ENCODE measurements at places on chromosomes 5 and 9.

GRCh38 chr9:115594557-115594956, 476.6 kb upstream of the TNC start:
- no peak overlapping the region for H3K4me3 ChIP-seq
- H3K36me3 ChIP-seq = no peaks in the 10 kb centered on the region
- no peak overlapping the region for H3K27ac ChIP-seq
- no peaks in the 10 kb centered on the region for H3K4me1 ChIP-seq
- DNase-seq = no peak
- H3K27me3 ChIP-seq = peaks cover 18% of the 10 kb centered on the region

- no peak overlapping the region for H3K4me3 ChIP-seq
- DNase-seq = no peak
- H3K27me3 ChIP-seq = peaks cover 9% of the 10 kb centered on the region
- H3K4me1 ChIP-seq = no peaks in the 10 kb centered on the region
These were observed 8.4 kb upstream of the ZNF354C start for GRCh38 chr5:179051784-179052183.

DNA sequence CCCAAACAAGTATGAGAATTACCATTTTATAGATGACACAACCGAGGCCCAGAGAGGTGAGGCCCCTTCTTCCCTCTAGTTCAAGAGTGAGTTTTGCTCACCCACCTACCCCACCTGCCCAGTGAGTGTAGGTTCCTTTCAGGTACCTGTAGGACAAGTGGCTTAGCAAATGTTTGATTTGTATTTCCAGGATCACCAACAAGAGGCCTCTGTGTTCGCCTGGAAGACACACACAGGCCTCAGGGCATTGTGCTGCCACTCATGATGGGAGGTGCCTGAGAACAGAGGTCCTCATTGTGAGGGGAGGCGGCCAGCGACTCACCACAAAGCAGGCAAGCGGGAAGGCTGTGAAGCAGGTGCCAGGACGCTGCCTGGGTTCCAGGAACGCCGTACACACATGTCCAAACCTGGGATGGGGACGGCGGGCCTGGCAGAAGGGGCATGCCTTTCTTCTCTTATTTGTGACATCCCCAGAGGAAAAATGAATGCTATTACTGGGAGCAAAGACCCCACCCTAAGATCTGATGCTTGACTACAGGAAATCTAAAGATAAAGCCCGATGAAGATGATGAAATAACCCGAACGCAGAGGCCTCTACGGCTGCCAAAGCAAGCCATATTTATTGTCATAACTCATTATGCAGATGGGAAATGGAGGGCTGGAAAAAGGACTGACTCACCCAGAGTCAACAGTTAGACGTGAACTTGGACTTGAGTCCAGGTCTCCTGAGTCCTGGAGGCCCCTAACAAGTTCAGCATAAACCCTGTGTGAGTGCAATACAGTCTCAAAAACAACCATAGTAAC, 60.2 kb upstream of the SLC25A51 start:
- peaks cover 6% of the 10 kb centered on the region for H3K4me1 ChIP-seq
- H3K27me3 ChIP-seq = peaks cover 7% of the 10 kb centered on the region
- no peak for DNase-seq
- H3K27ac ChIP-seq = peak overlapping the region; percentile 15
- H3K36me3 ChIP-seq = peaks cover 2% of the 10 kb centered on the region
- H3K4me3 ChIP-seq = no peak overlapping the region

DNA sequence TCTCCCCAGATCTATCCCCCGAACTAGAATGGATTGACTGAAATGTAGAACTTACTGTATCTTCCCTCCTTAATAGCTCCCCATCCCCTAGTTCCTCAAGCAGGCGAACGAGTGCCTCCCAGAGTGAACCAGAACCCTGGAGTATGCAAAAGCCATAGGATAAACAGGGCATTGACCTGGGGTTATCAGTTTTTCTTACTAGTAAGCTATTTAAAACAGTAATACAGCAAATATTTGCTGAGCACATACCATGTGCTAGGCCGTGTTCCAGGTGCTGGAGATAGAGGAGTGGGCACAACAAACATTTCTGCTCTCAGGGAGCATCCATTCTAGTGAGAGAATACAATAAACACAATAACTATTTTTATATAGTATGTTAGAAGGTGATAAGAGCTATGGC, 1.8 kb downstream of the SKP2 start:
- H3K27ac ChIP-seq = no peak overlapping the region
- H3K4me3 ChIP-seq = peak overlapping the region; percentile 33
- no peak for DNase-seq
- H3K27me3 ChIP-seq = no peaks in the 10 kb centered on the region
- H3K4me1 ChIP-seq = peaks cover 31% of the 10 kb centered on the region

DNA sequence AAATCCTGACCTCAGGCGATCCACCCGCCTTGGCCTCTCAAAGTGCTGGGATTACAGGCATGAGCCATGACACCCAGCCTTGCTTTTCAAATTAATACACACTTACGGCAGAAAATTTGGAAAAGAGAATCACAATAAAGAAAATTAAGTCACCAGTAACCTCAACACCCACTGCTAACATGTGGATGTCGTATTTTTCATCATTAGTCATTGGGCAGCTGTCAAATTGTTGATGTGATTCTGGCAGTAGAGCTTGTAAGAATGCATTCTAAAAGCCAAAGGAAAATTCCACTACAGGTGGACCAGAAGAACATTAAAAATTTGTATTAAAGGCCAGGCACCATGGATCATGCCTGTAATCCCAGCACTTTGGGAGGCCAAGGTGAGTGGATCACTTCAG, 237.3 kb upstream of the TUT7 start:
- H3K27me3 ChIP-seq = no peaks in the 10 kb centered on the region
- H3K4me3 ChIP-seq = no peak overlapping the region
- no peak overlapping the region for H3K27ac ChIP-seq
- H3K36me3 ChIP-seq = no peaks in the 10 kb centered on the region
- DNase-seq = no peak

DNA sequence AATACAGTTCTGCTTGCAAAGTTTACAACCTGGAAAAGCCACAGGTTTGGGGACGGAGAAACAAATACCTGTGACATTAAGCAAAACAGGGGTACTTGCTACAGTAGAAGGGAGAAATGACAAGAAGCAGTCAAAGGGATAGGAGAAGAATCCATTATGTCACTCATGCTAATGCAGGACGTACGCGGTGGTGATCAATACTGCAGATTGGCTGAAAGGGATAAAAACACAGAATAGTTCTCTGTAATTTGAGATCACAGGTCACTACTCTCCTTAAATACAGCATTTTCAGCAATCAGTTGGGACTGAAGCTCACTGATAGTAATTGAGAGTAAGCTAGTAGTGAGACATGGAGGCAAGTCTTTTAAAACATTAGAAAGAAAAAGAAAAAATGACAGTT, 130.3 kb upstream of the MTAP start:
- no peak for DNase-seq
- no peak overlapping the region for H3K27ac ChIP-seq
- peaks cover 13% of the 10 kb centered on the region for H3K27me3 ChIP-seq

DNA sequence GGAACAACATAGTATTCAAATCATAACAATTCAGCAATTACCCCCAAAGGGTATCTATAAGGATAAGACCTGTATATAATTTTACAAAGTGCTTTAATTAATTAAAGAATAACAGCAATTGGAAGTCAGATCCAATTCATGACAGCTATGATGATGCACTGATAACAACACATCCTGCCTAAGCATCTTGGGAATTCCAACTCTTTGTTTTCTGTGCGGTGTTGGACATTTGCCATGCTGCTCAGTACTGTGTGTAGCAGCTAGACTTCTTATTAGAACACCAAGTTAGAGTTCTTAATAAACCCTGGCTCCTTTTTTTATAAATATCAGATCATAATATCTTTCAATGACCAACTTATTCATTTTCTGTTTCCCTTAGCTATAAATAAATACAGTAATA, 209.0 kb downstream of the SEC61B start:
- peaks cover 38% of the 10 kb centered on the region for H3K4me1 ChIP-seq

DNA sequence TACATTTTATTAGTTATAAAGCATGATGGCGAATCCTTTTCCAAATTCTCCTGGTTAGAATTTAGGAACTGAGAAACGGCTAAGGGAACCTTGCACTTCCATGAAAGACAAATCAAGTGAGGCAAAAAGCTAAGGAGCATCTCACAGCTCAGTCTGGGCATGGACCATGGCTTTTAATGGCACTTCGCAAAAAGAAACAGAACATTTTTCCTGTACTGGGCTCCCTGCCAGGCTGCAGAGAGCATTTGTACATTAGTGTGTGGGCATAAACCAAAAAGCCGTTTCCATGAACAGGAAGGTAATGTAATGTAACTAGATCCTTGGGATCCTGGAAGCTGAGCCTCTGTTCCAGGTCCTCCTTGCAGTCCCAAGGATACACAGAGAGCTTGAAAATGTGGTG, 354.2 kb downstream of the MRPS30 start:
- no peaks in the 10 kb centered on the region for H3K27me3 ChIP-seq
- H3K4me1 ChIP-seq = no peaks in the 10 kb centered on the region
- H3K36me3 ChIP-seq = no peaks in the 10 kb centered on the region
- no peak overlapping the region for H3K4me3 ChIP-seq

DNA sequence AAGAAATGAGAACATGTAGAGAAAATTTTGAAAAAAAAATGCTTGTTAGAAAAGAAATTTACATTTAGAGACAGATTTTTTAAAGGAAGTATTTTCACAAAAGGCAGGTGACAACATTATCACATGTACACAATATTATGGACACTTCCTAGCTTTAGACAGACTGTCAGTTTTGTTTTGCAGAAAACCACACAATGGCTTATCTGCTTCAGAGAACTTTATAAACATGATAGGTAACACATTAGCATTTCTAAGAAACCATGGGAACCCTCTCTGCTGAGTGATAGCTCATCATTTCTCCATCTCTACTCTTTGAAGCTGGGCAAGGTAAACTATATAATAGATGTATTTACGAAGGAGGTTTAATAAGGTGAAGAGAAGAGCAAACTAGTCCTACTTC, 25.6 kb downstream of the POU5F2 start:
- no peak overlapping the region for H3K27ac ChIP-seq
- DNase-seq = no peak
- H3K27me3 ChIP-seq = no peaks in the 10 kb centered on the region
- H3K36me3 ChIP-seq = peaks cover 23% of the 10 kb centered on the region
- no peak overlapping the region for H3K4me3 ChIP-seq

GRCh38 chr9:85331626-85332025, 410.1 kb downstream of the AGTPBP1 start:
- peaks cover 5% of the 10 kb centered on the region for H3K27me3 ChIP-seq
- no peak overlapping the region for H3K27ac ChIP-seq
- H3K4me1 ChIP-seq = no peaks in the 10 kb centered on the region
- no peak overlapping the region for H3K4me3 ChIP-seq
- no peak for DNase-seq

DNA sequence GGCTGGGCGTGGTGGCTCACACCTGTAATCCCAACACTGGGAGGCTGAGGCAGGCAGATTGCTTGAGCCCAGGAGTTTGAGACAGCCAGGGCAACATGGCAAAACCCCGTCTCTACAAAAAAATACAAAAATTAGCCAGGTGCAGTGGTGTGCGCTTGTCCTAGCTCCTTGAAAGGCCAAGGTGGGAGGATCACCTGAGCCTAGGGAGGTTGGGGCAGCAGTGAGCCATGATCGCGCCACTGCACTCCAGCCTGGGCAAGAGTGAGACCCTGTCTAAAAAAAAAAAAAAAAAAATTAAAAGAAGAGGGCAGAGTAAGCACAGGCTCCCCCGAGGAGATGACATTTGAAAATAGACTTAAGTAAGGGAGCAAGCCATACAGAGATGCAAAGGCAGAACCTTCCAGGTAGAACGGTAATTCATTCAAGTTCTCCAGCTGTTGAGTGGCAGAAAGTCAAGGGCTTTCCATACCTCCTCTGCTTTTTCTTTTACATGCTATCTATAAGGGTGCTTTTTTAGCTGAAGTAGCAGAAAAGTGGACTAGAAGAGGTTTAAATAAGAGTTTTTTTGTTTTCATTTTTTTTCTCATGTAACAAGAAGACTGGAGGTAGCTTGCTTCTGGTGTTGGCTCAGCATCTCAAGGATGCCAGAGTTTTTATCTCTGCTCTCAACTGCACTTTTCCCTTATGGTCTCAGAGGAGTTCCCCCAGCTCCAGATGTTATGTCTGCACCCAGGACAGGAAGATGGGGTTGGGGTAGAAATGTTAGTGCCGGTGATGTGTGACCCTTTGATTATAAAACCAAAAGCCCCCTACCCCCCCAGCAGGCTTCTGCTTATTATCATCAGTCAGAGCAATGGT, 40.8 kb downstream of the ERGIC1 start:
- H3K4me3 ChIP-seq = no peak overlapping the region
- DNase-seq = no peak
- peaks cover 32% of the 10 kb centered on the region for H3K4me1 ChIP-seq
- H3K36me3 ChIP-seq = peaks cover 15% of the 10 kb centered on the region
- H3K27me3 ChIP-seq = no peaks in the 10 kb centered on the region
- H3K27ac ChIP-seq = no peak overlapping the region

- no peak for DNase-seq
- H3K4me3 ChIP-seq = no peak overlapping the region
- H3K4me1 ChIP-seq = peaks cover 50% of the 10 kb centered on the region
- peaks cover 24% of the 10 kb centered on the region for H3K36me3 ChIP-seq
These were observed 101.9 kb downstream of the NLN start for GRCh38 chr5:65823845-65824445.

- peaks cover 22% of the 10 kb centered on the region for H3K27me3 ChIP-seq
- no peaks in the 10 kb centered on the region for H3K36me3 ChIP-seq
- DNase-seq = no peak
- no peak overlapping the region for H3K27ac ChIP-seq
- peaks cover 2% of the 10 kb centered on the region for H3K4me1 ChIP-seq
These were observed 325.4 kb downstream of the RFX3 start for GRCh38 chr9:3200331-3200774.

GRCh38 chr9:37976714-37977477, 73.0 kb upstream of the SLC25A51 start:
- no peaks in the 10 kb centered on the region for H3K36me3 ChIP-seq
- no peak overlapping the region for H3K27ac ChIP-seq
- H3K4me3 ChIP-seq = no peak overlapping the region
- no peak for DNase-seq
- peaks cover 7% of the 10 kb centered on the region for H3K4me1 ChIP-seq

DNA sequence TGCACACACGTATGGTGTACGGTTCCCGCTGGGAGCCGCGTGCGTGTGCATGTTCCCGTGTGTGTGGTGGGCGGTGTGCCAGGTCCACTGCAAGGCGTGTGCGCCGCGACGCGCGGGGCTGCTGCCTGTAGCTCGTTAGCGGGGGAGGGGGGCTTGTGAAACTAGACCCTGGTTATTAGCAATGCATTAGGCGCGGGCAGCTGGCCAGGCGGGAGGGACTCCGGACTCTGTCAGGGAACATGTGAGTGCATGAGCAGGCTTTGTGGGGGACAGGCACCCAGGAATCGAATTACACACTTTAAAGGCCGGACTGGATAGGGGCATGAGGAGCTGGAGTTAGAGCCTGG, 32.2 kb upstream of the ENHO start:
- H3K4me3 ChIP-seq = no peak overlapping the region
- H3K27me3 ChIP-seq = peaks cover 48% of the 10 kb centered on the region
- H3K27ac ChIP-seq = no peak overlapping the region
- DNase-seq = no peak
- peaks cover 6% of the 10 kb centered on the region for H3K4me1 ChIP-seq

DNA sequence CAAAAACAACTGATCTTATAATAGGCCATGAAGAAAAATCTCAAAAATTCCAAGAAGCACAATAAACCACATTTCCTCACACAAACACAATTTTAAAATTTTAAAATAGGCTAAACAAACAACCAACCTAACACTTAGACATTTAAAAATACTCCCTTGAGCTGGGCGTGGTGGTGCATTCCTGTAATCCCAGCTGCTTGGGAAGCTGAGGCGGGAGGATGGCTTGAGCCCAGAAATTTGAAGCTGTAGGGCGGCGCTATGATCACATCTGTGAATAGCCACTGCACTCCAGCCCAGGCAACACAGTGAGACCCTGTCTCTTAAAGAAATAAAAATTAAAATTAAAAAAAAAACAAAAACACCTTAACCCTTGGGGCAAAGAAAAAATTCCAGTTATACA, 36.9 kb upstream of the TESK1 start:
- peaks cover 28% of the 10 kb centered on the region for H3K4me1 ChIP-seq
- H3K36me3 ChIP-seq = peaks cover 4% of the 10 kb centered on the region
- H3K4me3 ChIP-seq = no peak overlapping the region
